ENCODE measurements at places on chromosomes 4 and X.

DNA sequence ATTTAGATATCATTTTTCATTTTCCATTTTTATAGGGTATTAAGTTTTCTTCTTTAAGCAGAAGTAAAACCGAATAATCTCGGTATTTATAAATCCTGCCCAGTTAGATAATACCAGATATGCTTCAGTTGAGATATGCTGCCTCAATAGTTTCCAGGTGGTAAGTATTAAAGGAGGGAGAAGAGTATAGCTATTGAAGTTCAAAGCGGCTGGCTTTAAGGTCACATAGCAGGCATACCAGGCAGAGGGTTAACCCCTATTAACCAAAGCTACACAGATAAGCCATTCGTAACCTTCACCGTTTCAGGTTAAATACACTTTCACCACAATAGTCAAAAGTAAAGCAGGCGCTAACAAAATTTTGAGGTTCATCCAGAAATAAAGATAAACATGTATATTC, 54.2 kb downstream of the EDNRA start:
- no peak for DNase-seq

- no peak for DNase-seq
Observed at GRCh38 chr4:72525938-72526337, 43.1 kb downstream of the ADAMTS3 start.

DNA sequence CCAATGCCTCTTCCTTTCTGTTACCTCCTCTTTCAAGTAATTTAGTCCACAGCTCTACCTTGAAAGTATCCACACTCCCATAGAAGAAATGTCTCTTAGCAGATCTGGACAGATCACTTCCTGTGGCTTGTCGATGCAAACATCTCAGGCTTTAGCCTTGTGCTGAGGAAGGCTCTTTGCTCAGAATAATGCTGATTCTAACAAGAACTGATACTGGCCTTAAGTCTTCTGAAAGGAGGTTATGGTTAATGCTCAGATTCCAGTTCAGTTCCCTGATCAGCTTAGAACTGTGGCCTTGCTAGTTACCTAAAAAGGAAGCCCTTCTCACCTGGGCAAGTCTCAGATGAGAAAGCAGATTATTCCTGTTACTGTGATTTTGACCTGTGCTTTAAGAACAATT, 230.1 kb upstream of the FAT4 start:
- no peak for DNase-seq

DNA sequence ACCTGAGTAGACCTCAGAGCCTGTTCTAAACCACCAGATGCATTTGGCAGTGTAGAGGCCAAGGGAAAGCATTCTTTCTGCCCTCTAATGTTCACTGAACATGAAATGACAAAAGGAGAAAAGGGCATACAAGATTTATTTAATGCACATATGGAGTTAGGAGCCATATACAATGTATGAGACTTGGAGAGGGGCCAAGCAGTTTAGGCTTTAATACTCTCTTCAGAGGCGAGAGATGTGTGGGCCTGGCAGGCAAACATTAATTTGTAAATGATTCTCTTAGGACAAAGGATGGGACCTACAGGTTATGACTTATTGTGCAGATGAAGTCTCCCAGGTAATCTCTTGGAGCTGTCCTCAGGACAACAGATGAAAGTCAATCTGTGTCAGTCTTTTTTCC, 631.9 kb downstream of the ADGRL3 start:
- no peak for DNase-seq

GRCh38 chrX:39827951-39828350, 269.8 kb downstream of the BCOR start:
- DNase-seq: no peak
